ENCODE measurements at places on chromosomes 12 and 14.

- H3K27ac ChIP-seq: no peak overlapping the region
- no peak overlapping the region for H3K4me3 ChIP-seq
- no peaks in the 10 kb centered on the region for H3K36me3 ChIP-seq
- no peaks in the 10 kb centered on the region for H3K27me3 ChIP-seq
These were observed 96.8 kb upstream of the SYT10 start for GRCh38 chr12:33536431-33536830.

DNA sequence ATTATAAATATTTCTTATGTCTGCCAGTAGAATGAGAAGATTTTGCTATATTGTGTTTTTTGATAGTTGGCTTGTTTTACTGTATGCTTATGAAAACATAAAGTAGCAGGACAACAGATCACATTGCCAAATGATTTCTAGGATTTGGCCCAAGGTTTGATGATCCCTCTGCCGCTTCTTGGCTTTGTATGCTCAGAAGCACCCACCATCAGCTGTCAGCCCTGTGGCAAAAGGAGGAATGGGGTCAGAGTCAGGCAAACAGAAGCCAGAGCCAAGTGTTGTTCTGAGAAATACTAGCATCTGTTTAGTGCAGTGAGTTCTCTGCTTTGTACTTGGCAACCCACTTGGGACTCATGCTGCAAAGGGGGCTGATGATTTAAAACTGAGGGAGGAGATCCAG, 152.2 kb downstream of the PDE3A start:
- no peak for DNase-seq
- no peak overlapping the region for H3K4me3 ChIP-seq
- H3K27me3 ChIP-seq: no peaks in the 10 kb centered on the region
- H3K36me3 ChIP-seq: no peaks in the 10 kb centered on the region
- H3K27ac ChIP-seq: no peak overlapping the region

GRCh38 chr12:29534935-29535334, 37.4 kb upstream of the OVCH1 start:
- H3K4me3 ChIP-seq: no peak overlapping the region
- peaks cover 5% of the 10 kb centered on the region for H3K4me1 ChIP-seq
- H3K36me3 ChIP-seq: no peaks in the 10 kb centered on the region
- no peak for DNase-seq
- H3K27me3 ChIP-seq: no peaks in the 10 kb centered on the region

GRCh38 chr12:84756961-84757360, 155.6 kb downstream of the SLC6A15 start:
- no peaks in the 10 kb centered on the region for H3K4me1 ChIP-seq
- H3K27ac ChIP-seq: no peak overlapping the region
- no peak for DNase-seq
- H3K27me3 ChIP-seq: no peaks in the 10 kb centered on the region
- H3K4me3 ChIP-seq: no peak overlapping the region

GRCh38 chr12:94225947-94226630, 77.7 kb downstream of the PLXNC1 start:
- no peaks in the 10 kb centered on the region for H3K36me3 ChIP-seq
- H3K27me3 ChIP-seq: no peaks in the 10 kb centered on the region
- no peak overlapping the region for H3K4me3 ChIP-seq
- no peak overlapping the region for H3K27ac ChIP-seq
- DNase-seq: no peak
- H3K4me1 ChIP-seq: no peaks in the 10 kb centered on the region
